ENCODE measurements at places on chromosomes 2 and 18.

GRCh38 chr2:109031476-109032228, 42.6 kb upstream of the EDAR start:
- peak; percentile 48 for DNase-seq

GRCh38 chr2:27051902-27052645, 606 bp downstream of the AGBL5 start:
- DNase-seq, result no peak

- DNase-seq, result peak; percentile 43
Observed at GRCh38 chr18:26479065-26479680, 69.2 kb downstream of the KCTD1 start.

GRCh38 chr2:12737297-12737696, 20.6 kb downstream of the TRIB2 start:
- DNase-seq, result no peak

DNA sequence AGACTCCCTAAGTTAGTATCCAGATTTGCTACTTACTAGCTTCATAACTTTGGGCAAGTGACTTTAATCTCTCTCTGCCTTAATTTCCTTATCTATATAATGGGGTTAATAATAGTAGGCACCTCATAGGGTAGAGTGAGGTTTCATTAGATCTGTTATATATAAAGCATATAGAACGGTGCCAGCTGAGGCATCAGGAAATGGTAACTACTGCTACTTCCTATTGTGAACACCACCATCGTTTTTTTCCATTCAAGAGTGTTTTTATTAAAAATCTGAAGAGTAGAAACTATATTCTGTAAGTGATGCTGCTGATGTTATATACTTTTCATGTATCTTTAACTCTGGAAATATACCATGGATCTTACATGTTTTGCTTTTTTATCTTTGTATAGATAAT, 44.3 kb downstream of the MALT1 start:
- DNase-seq, result no peak

GRCh38 chr2:189370719-189371118, 70.6 kb upstream of the WDR75 start:
- no peak for DNase-seq

GRCh38 chr18:75350512-75350839, 77.0 kb downstream of the SMIM21 start:
- DNase-seq, result no peak

All from HAP-1 (cell line).